CD8-positive, alpha-beta T cell (primary cell): ENCODE measurements at places on chromosomes 7 and 10.
A peak's percentile ranks its signal among the peaks of the same experiment; 100 is the strongest.

GRCh38 chr7:22269963-22270362, 87.0 kb downstream of the RAPGEF5 start:
- DNase-seq, result no peak

- DNase-seq, result no peak
These were observed 37.6 kb downstream of the SLC37A3 start for GRCh38 chr7:140360697-140361229.

GRCh38 chr10:28558923-28559508, 26.1 kb downstream of the WAC start:
- no peak for DNase-seq

DNA sequence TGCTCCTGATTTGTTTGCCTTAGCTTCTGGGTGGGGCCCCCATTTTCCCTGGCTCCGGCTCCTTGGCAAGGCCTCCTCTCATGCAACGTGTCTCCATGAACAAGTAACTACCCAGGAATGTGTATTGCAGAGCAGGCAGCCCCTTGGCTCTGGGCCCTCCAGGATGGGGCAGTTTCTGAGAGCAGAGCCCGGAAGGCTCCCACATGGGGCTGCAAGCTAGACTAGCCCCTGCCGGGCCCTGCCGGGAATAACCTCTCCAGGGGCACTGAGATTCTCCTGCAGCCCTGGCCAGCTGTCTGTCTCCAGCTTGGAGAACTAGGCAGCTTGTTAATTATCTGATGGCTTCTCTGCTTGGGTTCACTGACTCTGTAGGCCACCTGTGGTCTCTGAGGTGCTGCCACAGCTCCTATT, 184.0 kb upstream of the INHBA start:
- no peak for DNase-seq

- no peak for DNase-seq
These were observed 28.0 kb upstream of the COBL start for GRCh38 chr7:51344406-51345138.

GRCh38 chr7:25068502-25069213, 56.4 kb downstream of the CYCS start:
- no peak for DNase-seq

- DNase-seq, result no peak
These were observed 110.5 kb downstream of the FANK1 start for GRCh38 chr10:126006906-126007305.

DNA sequence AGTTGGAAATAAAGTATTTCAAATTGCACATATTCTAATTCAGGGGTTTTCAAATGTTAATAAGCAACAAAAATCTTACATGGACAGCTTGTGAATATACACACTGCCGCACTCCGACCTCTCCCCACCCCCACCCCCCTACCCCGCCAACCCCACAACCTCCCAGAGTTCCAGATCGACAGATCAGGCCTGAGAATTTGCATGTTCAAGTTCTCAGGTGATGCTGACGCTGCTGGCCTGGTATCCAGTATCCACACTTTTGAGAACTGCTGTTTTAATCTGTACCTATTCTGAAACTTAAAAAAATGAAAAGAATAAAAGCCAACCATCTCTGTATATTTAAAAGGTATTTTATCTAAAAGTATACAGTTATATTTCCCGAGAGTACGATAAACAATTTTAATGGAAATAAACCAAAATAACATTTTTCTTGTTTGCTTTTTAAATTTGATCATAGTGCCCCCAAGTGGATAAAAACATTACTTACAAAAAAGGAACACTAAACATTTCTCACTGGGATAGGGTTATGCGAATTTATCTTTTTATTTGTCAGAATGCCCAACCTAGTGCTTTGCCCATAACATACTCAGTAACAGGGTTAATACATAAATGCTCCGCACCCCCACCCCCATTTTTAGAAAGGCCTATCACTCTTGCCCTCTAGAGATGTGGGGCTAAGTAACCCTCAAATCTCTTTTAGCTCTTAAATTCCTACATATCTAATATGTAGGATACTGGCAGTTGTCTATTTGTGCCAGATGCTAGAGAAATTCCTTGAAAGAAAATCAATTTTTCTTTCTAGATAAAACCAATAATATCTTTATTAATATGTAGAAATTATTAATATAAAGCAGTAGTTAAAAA, 166.3 kb downstream of the RNF133 start:
- DNase-seq, result no peak

DNA sequence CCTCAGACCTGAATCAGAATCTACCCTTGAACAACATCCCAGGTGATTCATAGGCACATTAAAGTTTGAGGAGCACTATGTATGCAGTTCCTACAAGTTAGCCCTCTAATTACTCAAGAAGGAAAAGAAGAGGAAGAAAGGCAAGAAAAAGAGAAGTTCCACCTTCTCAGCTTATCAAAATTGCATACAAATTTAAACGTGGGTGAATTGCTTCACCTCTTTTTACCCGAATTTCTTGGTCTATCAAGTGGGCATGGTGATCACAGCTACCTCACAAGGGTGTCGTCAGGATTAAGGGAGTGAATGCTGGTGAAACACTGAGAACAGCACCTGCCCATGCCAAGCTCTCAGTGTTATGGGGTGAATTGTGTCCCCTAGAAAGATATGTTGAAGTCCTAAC, 43.8 kb upstream of the PAPSS2 start:
- no peak for DNase-seq

DNA sequence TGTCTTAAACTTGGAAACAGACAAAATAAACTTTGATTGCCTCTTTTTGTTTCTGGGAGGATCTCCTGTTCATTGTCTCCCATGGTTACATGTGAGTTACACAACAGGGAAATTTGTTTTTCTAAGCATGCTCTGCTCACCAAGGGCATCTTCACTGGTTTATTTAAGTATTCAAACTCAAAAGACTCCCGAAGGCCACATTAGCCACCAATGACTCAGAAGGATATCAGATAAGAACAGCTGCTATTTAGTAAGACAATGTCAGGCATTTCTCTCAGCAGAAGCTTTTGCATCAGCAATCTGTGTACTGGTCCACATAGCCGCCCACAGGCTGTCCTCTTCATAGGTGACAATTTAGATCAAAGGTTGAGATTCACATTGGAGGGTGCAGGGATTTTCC, 19.3 kb downstream of the OR6B1 start:
- DNase-seq, result no peak

DNA sequence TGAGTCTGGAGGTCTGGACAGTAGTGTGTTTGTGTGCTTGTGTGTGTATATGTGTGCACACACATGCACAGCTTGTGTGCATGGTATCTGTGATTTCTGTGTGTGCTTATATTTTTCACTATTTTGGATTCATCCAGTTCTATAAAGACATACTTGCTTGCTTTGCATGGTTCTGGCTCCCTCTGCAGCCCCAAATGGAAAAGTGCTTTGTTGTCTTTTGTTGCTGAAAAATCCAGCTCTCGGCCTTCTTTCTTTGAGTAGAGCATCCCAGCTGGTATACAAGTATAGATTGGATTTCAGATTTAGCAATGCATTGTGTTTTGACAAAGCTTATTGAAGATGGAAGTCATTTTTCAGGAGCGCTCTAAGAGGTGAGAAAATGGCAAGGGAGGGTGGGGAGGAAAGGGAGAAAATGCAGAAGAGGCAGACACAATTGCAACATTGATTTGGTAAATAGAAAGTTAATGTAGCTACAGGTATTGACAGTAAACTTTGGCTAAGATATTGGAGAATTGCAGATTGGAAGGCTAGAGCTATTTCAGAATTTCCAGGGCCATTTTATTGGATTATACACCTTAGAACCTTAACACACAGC, 333.9 kb downstream of the AUTS2 start:
- no peak for DNase-seq

- DNase-seq, result no peak
These were observed 76.4 kb downstream of the CRPPA start for GRCh38 chr7:16344927-16345326.

DNA sequence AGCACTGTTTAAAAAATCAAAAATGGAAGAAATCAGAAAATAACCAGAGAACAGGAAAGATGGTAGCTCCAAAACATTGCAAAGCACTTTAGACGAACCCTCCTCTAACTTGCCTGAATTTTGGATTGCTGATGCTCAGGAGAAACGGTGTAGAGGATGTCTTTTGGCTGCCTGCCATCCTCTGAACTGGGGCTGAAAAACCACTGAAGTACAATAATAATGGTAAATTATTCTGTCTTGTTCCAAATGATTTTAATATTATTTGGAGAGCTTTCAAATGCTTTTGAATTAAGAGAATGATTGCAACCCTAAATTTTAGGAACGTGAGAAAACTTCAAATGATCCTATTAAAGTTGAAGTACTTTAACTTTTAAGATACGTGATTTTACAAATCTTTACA, 167.3 kb upstream of the SLC13A1 start:
- DNase-seq, result no peak

GRCh38 chr7:123681561-123681960, 25.9 kb downstream of the LMOD2 start:
- no peak for DNase-seq

DNA sequence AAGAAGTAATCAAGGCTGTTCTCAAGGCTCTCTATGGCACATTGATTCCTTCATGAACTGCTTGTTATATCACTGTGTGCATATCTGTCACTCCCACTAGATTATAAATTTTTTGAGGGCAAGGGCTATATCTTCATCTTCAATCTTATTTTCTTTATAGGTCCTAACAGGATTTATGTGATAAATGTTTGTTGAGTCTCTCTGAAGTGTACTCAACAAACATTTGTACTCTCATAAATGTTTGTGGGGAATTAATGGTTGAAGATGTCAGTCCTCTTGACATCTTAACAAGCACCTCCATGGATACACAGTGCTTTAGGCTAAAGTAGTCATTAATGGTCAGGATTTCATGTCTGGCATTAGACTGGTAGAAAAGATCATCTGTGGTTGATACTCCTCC, 143.2 kb downstream of the RNLS start:
- DNase-seq, result no peak

GRCh38 chr10:110901954-110902819, 16.8 kb downstream of the BBIP1 start:
- DNase-seq, result no peak

DNA sequence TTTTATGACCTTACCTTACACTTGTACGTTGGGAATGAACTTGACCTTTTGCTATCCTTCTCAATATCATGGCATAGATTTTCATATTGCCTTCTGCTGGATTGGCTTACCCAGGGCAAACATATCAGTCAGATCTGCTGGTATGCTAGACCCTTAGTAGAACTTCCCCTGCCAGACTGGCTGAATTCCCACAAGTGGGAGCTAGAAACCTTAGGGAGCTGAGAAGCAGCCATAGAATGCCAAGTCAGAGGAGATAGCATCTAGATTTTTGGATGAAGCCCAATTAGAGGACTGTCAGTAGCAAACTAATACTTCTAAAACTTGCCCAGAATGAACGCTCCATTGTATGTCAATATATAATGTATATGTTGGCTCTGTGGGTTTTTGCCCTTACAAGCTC, 385.0 kb downstream of the NXPH1 start:
- DNase-seq, result no peak

GRCh38 chr7:98836811-98837629, 32.8 kb downstream of the TMEM130 start:
- DNase-seq, result peak; percentile 17

DNA sequence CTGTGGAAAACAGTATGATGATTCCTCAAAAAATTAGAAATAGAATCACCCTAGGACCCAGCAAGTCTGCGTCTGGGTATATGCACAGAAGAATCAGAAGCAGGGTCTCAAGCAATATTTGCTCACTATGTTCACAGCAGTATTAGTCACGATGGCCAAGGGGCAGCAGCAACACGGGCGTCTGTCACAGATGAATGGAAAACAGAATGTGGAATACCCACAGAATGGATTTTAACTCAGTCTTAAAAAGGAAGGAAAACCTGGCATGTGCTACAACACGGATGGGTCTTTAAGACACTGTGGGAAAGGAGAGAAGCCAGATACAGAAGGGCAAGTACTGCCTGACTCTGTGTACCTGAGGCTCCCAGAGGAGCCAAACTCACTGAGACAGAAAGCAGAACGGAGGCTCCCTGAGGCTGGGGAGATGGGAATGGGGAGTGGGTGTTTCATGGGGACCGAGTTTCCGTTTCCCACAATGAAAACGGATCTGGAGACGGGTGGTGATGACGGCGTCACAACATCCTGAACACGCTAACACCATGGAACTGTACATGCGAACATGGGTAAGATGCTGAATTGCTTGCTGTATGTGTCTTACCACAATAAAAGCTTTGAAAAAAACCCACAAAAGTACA, 36.7 kb upstream of the INPP5A start:
- no peak for DNase-seq

GRCh38 chr7:130966246-130967009, 232.4 kb upstream of the KLF14 start:
- DNase-seq, result no peak

DNA sequence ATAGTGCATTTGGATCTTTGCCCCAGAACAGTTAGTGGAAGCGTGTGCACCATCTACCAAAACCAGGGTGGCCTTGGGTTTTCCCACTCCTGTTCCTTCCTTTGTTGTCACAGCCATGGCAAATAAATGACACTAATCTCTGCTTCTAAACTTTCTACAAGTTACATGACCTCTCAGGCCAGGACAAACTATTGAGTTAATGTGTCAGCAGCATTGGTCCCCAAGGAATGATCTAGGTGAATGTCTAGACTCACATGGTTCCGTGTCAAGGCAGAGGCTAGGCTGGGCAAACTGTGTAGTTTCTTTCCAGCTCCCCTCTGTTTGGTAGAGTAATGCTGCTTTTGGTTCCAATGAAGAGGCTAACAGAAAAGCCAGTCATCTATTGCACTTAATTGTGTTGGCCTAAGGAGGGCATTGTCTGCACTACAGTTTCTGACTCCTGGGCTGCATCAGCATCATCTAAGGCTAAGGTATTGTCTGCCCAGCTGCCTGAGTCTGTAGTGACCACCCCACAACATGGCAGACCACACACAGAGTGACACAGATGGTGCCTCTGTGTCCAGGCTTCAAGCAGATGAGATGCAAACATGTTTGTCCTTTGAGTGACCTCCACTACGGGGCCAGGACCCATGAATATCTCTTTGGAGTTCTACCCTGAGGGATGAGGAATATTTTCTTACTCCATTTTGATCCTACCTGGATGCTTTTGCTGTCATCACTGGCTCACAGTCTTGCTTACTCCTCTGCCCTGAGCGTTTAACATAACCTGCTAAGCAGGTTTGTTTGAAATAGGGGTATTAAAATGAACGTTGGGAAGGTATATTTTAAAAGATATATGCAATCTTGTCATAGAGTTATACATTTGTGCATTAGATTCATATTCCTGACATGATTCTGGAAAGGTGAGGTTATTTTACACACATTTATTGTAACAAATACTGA, 1.7 kb downstream of the CYP3A4 start:
- no peak for DNase-seq

- DNase-seq, result no peak
These were observed 201.2 kb downstream of the CCDC3 start for GRCh38 chr10:12800302-12800701.
